ENCODE measurements at places on chromosomes 1 and 21.

- DNase-seq: no peak
Measured at GRCh38 chr1:110213143-110213540, 3.0 kb downstream of the KCNC4 start.

DNA sequence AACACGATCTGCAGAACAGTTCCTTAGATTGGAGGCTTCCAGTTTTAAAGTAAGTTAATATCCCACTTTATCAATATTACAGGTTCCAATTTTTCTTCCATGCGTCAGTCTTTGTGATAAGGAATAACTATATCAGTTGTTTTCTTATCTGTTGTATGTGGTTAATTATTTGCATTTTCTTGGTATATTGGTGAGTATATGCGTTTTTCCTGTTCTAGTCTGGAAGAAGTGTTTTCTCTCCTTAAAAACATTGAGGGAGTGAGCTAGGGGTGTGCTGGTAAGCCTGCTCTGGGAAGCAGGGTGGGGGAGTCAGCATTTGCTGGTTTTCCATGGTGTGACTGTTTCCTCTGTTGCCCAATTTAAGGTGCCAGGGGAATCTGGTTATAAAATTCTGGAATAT, 50.2 kb upstream of the KIF1B start:
- no peak for DNase-seq

- DNase-seq: no peak
Measured at GRCh38 chr1:207828046-207828445, 76.2 kb downstream of the CD46 start.

- DNase-seq: no peak
Measured at GRCh38 chr21:43884012-43884860, 19.2 kb downstream of the AGPAT3 start.

DNA sequence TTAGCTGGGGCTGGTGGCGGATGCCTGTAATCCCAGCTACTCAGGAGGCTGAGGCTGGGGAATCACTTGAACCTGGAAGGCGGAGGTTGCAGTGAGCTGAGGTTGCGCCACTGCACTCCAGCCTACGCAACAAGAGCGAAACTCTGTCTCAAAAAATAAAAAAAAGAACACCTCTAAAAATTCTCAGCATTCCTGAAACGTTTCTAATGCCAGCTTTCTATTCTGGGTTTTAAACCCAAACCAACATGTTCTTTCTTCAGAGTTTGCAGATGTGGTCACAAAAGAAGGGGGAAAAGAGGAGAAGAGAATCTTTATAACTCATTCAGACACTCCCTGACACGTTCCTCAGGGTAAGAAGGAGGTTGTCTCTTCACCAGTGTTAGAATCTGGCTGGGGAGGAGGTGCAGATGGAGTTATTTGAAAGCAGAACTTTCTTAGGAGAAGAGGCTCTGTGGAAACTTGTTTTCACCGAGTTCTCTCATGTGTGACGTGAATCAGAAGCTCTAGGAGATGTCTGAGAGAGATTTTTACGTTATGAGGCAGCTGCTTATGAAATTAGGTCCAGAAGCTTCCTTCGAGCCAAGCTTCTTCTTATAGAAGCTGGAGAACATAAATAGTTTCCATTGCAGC, 17.8 kb upstream of the CNR2 start:
- DNase-seq: no peak

DNA sequence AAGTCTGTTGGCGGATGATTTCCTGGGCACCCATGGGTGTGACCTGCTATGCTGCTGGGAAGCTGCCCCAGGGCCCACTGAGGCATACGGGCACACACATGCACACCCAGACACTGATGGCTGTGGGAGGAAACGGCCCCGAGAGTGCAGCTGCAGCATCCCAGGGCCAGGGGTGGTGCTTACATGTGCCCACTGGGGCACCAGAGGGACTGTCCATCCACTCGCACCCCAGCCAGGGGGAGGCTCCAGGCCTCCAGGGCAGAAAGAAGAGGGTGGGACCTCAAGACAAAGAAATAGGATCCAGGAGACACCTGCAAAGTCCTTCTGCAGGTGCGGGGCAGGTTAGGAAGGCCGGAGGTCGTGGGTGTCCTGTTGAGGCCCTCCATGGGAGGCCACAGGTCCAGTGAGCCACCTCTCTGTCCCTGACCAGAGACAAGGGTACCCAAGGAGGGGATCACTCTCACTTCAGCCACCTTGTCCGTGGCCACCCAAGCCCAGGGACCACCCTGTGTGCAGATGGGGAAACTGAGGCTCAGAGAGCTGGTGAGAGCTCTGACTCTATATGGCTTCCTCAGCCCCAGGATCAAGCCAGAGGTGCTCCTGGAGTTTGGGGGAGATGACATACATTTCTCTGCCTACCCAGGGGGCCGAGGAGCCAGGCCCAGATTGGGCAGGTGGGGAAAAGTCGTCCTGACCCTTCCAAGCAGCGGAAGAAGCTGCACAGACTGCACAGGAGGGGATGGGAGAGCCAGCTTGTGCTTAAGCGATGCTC, 57.1 kb downstream of the WNT9A start:
- DNase-seq: peak; percentile 30

Data from breast epithelium (tissue), 4 donors.